ENCODE measurements at places on chromosomes 5 and 9.

- DNase-seq: no peak
Measured at GRCh38 chr5:1557114-1557873, 33.5 kb upstream of the LPCAT1 start.

GRCh38 chr5:60207040-60207439 lies 313.5 kb upstream of the PDE4D start:
- DNase-seq: peak; percentile 78

GRCh38 chr9:135559606-135560005 lies 1.9 kb upstream of the PAEP start:
- no peak for DNase-seq

DNA sequence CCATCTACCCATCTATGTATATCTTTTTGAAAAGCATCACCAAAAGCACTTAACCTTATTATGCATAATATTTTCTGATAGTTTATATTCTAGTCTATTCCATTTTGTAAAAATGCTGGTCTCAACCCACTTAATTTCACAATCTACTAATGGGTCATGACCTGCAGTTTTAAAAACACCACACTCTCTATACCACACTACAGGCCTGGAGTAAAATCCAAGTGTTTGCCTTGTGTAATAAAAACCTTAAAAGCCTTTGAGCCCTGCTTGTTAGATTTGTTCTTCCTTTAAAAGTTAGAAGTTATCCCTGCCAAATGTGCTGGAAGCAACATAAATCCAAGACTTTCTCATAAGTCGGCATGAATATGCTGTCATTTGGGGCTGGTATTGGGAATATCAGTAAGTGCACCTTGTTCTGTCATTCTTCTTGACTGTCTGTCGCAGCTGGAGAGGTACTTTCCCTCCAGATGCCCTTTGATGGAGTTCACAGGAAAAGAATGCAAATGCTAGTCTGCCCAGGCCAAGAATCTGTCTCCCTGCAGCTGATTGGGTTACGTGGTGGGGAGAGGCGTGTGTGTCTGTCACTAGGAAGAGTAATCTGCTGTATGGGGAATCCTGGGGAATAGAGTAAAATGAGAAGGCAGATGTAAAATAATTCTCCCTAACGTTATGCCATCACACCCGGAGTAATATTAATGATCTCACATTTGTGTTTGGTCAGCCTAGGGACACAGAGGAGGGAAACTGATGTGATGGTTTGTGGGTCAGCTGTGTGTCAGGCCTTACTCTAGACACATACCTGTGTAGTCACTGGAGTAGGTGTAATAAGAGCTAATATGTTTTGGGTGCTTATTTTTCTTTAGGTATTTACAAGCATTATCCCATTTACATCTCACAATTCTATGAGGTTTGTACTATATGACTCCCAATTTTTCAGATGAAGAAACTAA lies 79.4 kb downstream of the ZNF366 start:
- no peak for DNase-seq

- no peak for DNase-seq
Measured at GRCh38 chr9:37936965-37937364, 33.0 kb upstream of the SLC25A51 start.

DNA sequence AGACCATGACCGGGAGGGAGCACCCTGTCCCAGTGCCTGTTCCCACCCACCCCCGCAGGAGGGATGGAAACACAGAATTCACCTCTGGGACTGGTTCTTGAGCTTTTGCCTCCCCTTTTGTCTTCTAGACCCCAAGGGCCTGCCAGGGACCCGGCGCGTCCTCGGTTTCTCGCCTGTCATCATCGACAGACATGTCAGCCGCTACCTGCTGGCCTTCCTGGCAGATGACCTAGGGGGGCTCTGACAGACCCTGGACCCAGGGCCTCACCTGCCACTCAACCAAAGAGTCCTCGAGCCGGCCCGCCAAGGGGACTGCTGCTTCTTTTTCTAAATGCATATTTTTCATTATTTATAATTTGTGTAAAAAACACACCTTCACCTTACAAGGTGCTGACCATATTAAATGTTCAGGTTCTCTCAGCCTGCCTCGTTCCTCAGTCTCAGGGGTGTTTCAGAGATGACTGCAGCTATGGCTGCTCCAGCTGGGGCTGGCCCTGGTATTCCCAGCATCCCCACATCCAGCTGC lies 16.9 kb downstream of the CARD19 start:
- peak; percentile 9 for DNase-seq

DNA sequence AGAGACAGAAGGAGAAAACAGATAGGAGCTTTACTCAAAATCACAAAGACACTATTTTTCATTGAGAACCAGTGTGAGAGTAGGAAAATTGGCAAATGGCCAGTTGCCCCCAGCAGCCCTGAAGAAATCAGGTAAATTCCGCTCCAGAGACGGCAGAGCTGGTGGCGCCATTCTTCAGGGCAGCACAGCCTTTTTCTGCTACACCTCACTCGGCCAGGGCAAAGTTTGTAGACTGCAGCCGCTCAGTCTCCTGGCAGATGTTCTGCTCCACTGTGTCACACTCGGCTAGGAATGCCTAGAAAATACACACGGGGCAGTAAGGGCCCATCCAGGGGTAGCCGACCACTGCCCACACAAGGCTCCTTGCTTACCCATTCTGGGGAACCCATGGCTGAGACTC lies 9.5 kb downstream of the BAG1 start:
- DNase-seq: no peak

DNA sequence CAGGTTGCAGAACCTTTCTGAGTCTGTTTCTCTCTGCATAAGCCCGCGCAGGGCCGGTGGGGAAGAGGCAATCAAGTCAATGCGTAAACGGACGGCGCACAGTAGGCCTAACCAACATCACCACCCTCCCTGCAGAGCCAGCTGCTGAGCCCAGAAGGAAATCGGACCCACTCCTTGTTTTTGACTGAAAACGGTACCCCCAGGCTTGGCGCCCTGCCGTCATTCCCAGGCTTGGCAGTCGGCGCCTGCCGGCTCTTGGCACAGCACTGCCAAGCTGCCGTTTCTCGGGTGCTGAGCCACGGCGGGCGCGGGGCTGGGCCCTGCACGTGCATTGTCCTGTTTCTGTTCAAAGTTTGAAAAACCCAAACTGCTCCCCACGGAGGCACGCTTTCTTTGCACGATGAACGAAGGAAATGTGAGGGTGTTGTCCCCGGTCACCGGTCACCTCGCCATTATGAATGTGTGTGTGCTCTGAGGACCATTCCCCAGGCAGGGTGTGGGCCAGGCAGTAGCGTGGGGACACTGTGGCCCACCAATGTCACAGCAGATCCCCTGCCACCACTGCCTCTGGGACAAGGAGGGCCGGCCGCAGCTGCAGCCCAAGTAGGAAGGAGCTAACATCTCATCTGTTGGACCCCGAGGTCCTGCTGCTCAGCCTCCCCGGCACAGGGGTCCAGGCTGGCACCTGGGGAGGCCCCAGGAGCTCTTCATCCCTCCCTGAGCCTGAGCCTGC lies 20.1 kb downstream of the FIBCD1 start:
- DNase-seq: no peak

DNA sequence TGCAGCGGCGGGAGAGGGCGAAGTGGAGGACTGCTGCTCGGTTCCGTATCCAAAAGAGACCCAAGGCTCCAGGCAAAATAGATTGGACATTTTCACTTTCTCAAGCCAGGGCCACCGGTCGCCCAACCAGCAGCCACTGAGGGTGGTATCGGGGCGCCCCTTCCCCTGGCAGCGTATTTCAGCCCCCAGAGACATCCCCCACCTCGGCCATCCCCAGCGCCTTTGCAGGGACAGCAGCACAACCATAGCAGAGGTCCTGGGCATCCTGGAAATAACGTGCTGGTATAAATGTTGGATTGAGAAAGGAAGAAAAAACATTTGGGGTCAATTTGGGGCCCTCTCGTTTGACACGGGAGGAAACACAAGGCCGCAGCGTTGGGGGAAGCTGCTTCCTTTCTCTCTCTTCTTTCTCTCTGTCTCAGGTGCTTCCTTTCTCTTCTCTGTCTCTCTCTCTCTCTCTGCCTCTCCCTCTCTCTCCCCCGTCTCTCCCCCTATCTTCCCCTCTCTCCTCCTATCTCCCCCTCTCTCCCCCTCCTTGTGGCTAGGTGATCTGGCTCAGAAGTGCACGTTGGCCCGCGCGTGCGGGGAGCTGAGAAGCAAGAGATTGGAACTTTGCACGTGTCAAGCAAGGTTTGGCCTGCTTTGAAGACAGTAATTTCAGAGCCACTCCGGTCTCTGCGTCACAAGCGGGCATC lies 624 bp upstream of the RETREG1 start:
- no peak for DNase-seq

DNA sequence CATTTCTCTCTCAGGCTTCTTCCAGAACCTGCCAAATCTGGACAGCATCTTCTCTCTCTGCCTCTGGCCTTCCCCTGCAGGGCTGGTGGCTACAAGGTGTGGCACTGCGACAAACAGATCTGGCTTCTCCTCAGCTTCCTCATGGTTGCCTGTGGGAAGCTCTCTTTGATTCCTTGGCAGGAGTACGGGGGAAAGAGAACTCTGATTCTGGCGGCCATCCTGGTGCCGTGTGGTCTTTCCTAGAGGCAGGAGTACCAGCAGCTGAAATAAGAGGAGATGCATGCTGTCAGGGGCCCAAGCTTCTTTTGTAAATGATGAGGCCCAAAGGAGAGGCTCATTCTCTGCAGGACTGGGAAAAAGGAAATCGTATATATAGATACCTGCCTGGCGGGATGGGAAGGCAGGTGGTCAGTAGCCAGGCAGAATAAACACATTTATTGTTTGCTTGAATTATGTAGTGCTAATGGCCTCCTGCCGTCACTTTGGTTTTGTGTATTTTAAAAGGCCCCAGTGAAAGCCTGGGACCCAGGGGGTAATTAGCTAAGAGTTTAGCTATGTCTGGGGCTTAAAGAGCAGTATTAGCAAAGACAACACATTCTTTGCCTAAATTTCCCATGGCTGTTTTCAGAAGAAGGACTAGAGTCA lies at the start of gene CER1:
Gene CER1, minus strand, starts transcription at position 343 of the 645 bp plus-strand sequence. Its CDS starts 61 bp downstream, at position 282.
- no peak for DNase-seq

- DNase-seq: no peak
Measured at GRCh38 chr5:124461157-124461556, 285.3 kb downstream of the ZNF608 start.

DNA sequence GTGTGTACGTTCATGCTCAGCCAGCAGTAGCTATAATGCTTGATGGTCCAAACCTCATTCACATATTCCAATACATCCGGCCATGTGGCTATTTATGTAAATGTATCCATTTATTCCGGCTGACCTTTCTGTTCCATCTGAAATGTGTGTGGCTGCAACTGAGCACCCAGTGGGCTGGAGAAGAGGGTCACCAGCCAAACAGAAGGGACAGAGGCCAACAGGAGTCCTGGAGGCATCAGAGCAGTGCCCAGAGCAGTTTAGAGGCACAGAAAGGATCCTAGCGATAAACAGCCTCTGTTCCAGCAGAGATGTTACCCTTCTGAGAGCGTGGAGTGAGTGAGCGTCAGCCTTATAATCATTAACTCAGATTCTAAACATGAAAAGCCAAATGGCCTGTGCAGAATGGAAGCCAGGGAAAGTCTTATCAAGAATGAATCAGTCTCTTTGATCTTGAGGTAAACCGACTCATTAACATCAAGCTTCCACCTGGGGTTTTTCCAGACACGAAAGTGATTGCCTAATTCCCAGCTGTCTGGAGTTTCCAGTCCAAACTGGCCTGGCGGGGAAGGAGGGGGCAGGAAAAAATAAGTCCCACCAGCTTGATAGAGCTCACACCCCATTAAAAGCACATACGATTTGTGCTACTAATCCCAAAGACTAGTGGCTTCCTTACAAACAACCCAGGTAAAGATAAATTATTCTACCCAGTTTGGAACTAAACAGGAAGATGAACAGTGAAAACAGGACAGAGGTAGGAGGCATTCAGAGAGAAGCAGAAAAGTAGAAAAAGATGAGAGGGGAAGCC lies 55.7 kb downstream of the SUSD1 start:
- DNase-seq: no peak

GRCh38 chr5:84237126-84237525 lies 147.6 kb downstream of the EDIL3 start:
- DNase-seq: no peak

GRCh38 chr5:147190331-147190730 lies 44.5 kb upstream of the STK32A start:
- DNase-seq: no peak

DNA sequence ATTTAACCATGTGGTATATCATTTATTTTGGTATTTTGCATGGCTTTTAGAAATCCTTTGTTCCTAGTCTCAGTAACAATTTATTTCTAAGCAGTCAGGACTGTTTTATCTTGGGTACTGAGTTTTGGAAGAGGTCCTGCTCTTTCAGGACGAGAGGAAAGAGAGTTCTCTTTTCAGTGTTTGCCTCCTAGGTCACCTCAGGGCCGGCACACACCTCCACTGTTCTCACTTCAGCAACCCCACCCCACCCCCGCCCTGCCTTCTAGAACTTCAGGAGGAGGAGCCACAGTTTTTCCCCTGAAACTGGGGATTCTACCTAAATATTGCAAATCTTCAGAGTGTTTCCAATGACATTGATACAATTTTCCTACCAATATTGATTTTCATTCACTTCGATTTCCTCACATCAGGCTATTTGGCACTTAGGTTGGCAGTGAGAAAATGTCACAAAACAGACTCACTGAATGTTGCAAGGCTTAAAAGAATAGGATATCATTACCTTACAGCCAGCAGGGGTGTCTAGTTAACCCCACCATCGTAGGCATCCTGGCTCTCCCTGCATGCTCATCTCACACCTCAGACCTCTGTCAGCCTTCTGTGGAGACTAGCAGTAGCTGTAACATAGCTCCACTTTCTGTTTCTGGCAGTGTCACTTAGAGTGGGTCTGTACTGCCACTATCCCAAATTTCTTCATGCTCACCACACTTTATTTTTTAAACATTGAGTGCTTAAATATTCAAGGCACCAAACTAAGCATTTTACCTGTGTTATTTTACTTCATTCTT lies 5.4 kb downstream of the IGIP start:
- no peak for DNase-seq

- no peak for DNase-seq
Measured at GRCh38 chr9:14887149-14887548, 23.1 kb downstream of the FREM1 start.

DNA sequence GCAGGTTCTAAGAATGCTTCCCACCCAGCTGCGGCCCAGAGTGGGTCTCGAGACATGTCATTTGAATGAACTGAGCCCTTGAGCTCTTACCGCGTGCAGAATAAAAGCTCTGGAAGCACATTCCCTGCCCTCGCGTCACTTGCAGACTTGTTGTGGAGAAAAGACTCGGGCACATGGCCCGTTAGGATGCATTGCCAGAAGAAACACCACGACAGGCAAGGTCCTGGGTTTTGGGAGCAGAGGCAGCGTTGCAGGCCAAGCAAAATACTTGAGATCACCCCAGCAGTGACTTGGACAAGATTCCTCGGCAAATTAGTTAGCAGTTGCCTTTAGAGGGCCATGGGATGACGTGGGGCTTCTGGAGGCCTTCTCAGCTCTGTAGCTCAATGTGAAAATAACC lies 170.8 kb upstream of the MSX2 start:
- no peak for DNase-seq
